ENCODE measurements at places on chromosomes 1 and 21. TPM values are rescaled to one million over a fixed set of nuclear protein-coding genes. Genes with fewer than 3 reads are reported as not detected.

DNA sequence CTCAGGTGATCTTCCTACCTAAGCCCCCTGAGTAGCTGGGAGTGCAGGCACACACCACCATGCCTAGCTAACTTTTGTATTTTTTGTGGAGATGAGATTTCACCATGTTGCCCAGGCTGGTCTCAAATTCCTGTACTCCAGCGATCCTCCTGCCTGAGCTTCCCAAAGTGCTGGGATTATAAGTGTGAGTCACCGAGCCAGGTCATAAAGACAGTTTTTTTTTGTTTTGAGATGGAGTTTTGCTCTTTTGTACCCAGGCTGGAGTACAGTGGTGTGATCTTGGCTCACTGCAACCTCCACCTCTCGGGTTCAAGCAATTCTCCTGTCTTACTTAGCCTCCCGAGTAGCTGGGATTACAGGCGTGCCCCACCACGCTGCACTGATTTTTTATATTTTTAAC is 42.1 kb downstream of the KIF1B start:
- DNase-seq = no peak
- H3K27ac ChIP-seq = no peak overlapping the region
- H3K4me3 ChIP-seq = no peak overlapping the region
- H3K27me3 ChIP-seq = no peaks in the 10 kb centered on the region

DNA sequence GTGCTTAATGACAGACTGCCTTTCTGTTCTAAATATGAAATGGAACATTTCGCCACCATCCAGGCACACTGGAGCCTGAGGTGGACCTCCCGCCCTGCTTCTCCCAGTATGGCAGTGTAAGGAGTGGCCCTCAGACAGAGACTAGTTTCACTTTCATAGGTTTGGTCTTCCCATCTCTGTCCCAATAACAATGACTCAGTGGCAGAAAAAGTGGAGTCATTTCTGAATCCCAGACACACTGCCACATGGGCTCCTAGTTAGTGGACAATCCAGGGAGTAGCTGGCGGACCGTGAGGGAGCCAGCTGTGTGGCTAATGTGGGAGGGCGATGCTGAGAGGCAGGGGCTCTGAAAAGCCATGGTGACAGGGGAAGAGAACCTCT is 95.6 kb upstream of the TSPAN2 start:
- DNase-seq = no peak
- no peak overlapping the region for H3K4me3 ChIP-seq
- H3K27ac ChIP-seq = no peak overlapping the region
- H3K36me3 ChIP-seq = no peaks in the 10 kb centered on the region
- peaks cover 5% of the 10 kb centered on the region for H3K27me3 ChIP-seq

GRCh38 chr1:107342316-107342715 is 201.5 kb downstream of the NTNG1 start:
- H3K27ac ChIP-seq = no peak overlapping the region
- H3K4me3 ChIP-seq = no peak overlapping the region
- H3K27me3 ChIP-seq = peaks cover 1% of the 10 kb centered on the region
- no peaks in the 10 kb centered on the region for H3K36me3 ChIP-seq
- H3K4me1 ChIP-seq = no peaks in the 10 kb centered on the region
- DNase-seq = no peak

DNA sequence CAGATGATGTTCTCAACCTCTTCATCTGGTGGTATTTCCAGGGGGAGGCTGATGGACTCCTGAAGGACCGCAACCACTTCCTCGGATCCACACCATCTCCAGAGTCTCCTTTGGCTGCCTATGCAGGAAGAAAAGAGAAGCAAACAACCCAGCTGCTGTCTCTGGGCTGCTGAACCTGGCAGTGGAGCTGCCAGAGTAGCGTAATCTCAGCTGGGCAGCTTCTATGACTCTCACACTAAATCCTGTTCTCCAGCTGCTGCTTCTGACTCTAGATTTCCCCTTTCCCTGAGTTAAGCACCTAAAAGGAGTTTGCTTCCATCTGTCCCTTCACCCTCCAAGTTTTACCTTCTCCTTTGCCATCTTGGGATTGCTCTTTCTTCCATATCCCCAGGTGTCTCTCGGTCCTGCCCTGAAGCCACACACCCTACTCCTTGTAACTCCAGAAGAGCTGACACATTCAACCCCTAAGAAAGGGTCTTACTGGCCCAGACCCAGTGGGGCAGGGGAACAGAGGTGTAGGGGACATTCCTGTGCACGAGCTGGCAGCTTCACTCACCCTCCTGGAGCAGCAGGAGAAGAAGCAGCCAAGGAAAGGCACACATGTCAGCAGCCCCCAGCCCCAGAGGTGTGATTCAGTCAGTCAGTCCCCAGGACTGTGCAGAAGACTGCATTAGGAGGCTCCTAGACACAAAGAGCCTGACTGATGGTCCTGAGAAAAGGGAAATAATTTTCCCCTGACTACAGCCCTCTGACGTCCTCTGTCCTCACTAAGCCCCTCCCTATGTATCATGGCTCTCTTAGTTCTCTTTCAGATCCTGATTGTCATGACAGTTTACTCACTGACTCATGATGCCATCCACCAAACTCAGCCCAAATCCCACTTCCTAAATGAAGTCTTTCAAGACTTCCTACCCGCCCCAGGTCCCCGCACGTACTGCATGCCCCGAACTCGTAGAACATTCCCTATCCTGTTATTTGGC is at the start of gene SLAMF9:
TSS of gene SLAMF9 (minus strand) at position 702 of the 980 bp plus-strand sequence. CDS start at position 602, 100 bp downstream.
- H3K4me3 ChIP-seq = no peak within 1 kb of the TSS
- DNase-seq = no peak
- H3K36me3 ChIP-seq = no peaks in the 10 kb centered on the region
- H3K27me3 ChIP-seq = peaks cover 31% of the 10 kb centered on the region
- H3K4me1 ChIP-seq = no peaks in the 10 kb centered on the region

DPT gene
- not detected for total RNA-seq

Measured in activated B cell treated with CpG ODN at 0.5 μM for 24 hours (primary cell).